ENCODE measurements at places on chromosomes 12 and 14. TPM values are rescaled to one million over a fixed set of nuclear protein-coding genes. Genes with fewer than 3 reads are reported as not detected.

DNA sequence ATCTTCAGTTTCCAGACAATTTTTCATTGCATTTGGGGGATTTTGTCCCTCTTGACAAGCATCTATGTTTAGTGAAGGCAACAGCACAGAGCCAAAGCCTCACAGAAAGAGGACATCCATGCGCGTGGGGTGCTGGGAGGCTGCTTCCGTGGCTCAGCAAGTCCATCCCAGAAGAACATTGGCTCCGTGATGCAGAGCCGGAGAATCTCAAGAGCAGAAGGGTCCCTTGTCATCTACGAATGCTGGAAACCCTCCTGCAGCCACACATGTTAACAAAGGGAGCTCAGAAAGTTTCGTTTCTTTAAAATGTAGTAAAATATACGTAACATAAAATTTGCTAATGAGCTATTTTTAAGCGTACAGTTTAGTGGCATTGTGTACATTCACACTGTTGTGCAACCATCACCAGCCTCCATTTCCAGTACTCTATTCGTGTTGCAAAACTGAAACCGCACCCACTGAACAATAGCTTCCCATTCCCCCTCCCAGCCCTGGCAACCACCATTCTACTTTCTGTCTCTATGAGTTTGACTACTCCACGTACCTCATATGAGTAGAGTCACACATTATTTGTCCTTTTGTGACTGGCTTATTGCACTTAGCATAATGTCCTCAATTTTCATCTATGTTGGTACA, 185.9 kb downstream of the TTC7B start:
- peaks cover 5% of the 10 kb centered on the region for H3K4me1 ChIP-seq
- H3K4me3 ChIP-seq: no peak overlapping the region
- no peak for DNase-seq
- no peak overlapping the region for H3K27ac ChIP-seq

GRCh38 chr12:780750-781379, 28.5 kb downstream of the WNK1 start:
- DNase-seq: no peak
- peaks cover 12% of the 10 kb centered on the region for H3K36me3 ChIP-seq
- H3K4me3 ChIP-seq: no peak overlapping the region
- H3K27ac ChIP-seq: no peak overlapping the region
- H3K27me3 ChIP-seq: no peaks in the 10 kb centered on the region

DNA sequence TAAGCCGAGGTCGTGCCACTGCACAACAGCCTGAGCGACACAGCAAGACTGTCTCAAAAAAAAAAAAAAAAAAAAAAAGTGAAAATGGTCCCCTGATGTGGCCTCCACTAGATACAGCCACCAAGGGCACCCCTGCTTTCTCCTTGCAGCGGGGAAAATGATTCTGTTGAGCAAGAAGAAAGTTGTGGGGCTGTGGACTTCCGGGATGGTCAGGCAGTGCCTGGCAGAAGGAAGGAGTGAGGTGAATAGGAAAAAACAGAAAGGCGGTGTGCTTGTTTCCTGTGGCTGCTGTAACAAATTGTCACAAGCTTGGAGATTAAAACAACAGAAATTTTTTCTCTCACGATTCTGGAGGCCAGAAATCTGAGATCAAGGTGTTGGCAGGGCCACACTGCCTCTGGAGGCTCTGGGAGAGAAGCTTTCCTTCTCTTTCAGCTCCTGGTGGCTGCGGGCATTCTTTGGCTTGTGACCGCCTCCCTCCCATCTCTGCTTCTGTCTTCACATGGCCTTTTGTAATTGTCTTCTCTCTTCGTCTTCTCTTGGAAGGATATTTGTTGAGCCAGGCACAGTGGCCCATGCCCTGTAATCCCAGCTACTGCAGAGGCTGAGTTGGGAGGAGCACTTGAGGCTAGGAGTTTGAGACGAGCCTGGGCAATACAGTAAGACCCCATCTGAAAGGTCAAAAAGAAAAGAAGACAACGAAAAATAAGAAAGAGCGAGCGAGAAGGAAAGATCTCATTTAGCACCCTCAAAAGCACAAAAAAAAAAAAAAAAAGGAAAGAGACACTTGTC, 116.6 kb upstream of the MED13L start:
- peak overlapping the region; percentile 23 for H3K27ac ChIP-seq
- no peaks in the 10 kb centered on the region for H3K36me3 ChIP-seq
- no peak overlapping the region for H3K4me3 ChIP-seq
- DNase-seq: no peak

Gene INF2
- 110 TPM for total RNA-seq

DNA sequence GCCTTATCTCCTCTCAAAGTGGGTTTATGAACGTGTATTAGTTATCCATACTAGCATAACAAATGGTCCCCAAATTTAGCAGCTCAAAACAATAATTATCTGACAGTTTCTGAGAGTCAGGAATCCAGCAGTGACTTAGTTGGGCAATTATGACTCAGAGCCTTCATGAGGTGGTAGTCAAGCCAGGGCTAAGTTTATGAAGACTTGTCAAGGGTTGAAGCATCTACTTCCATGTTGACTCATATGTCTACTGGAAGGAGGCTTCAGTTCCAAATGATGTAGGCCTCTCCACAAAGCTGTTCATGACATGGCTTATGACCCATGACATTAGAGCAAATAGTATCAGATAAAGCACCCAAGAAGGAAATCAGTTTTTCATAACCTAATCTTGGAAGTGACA, 73.2 kb downstream of the IPO8 start:
- H3K27ac ChIP-seq: no peak overlapping the region
- H3K27me3 ChIP-seq: no peaks in the 10 kb centered on the region
- H3K36me3 ChIP-seq: peaks cover 10% of the 10 kb centered on the region
- H3K4me3 ChIP-seq: no peak overlapping the region
- DNase-seq: no peak
- no peaks in the 10 kb centered on the region for H3K4me1 ChIP-seq

Gene NID2
- total RNA-seq: 0.20 TPM

Gene CMAS
- 33.9 TPM for total RNA-seq

- H3K27ac ChIP-seq: no peak overlapping the region
- no peak overlapping the region for H3K4me3 ChIP-seq
- no peak for DNase-seq
- H3K36me3 ChIP-seq: no peaks in the 10 kb centered on the region
- H3K4me1 ChIP-seq: no peaks in the 10 kb centered on the region
- H3K27me3 ChIP-seq: no peaks in the 10 kb centered on the region
Observed at GRCh38 chr14:85122690-85123089, 407.3 kb upstream of the FLRT2 start.

Gene CD4
- total RNA-seq: 3.0 TPM

DNA sequence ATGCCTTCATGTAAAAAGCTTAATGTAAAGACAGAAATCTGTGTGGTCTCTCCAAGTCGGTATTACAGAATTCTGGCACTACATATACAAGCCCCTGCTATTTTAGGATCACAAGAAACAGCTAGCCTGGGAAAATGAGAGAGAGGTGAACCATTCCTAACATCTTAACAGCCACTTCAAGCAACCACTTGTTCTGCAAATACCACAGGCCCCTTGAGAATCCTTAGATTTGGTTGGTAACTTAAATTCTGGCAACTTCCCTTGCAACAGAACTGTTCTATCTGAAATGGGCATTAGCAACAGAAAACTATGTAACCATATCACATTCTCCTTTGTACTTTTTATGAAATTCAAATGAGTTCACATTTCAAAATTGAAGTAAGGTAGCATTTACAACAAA, 68.5 kb downstream of the SPPL3 start:
- H3K36me3 ChIP-seq: peaks cover 13% of the 10 kb centered on the region
- no peak overlapping the region for H3K27ac ChIP-seq
- no peaks in the 10 kb centered on the region for H3K27me3 ChIP-seq
- peaks cover 35% of the 10 kb centered on the region for H3K4me1 ChIP-seq
- H3K4me3 ChIP-seq: peak overlapping the region; percentile 14
- DNase-seq: no peak

Gene KLRC4
- 37.8 TPM for total RNA-seq

GRCh38 chr14:32327255-32327961, 1.7 kb upstream of the AKAP6 start:
- no peak for DNase-seq
- H3K4me3 ChIP-seq: no peak overlapping the region
- H3K4me1 ChIP-seq: peaks cover 7% of the 10 kb centered on the region
- no peak overlapping the region for H3K27ac ChIP-seq

GRCh38 chr14:29156096-29156495, 389.5 kb downstream of the FOXG1 start:
- DNase-seq: no peak
- H3K4me1 ChIP-seq: no peaks in the 10 kb centered on the region
- no peak overlapping the region for H3K27ac ChIP-seq
- no peaks in the 10 kb centered on the region for H3K36me3 ChIP-seq
- no peaks in the 10 kb centered on the region for H3K27me3 ChIP-seq

Gene CCNB1IP1
- 39.5 TPM for total RNA-seq

GRCh38 chr12:132593521-132593920, 16.9 kb downstream of the LRCOL1 start:
- H3K4me3 ChIP-seq: no peak overlapping the region
- no peak for DNase-seq
- no peak overlapping the region for H3K27ac ChIP-seq
- no peaks in the 10 kb centered on the region for H3K36me3 ChIP-seq

- peak overlapping the region; percentile 46 for H3K27ac ChIP-seq
- H3K4me3 ChIP-seq: no peak overlapping the region
- peaks cover 16% of the 10 kb centered on the region for H3K36me3 ChIP-seq
Observed at GRCh38 chr12:55957106-55957859, 8.6 kb downstream of the PMEL start.

Gene BMP4
- 0.42 TPM for total RNA-seq

Gene NUMB
- 47.5 TPM for total RNA-seq

DNA sequence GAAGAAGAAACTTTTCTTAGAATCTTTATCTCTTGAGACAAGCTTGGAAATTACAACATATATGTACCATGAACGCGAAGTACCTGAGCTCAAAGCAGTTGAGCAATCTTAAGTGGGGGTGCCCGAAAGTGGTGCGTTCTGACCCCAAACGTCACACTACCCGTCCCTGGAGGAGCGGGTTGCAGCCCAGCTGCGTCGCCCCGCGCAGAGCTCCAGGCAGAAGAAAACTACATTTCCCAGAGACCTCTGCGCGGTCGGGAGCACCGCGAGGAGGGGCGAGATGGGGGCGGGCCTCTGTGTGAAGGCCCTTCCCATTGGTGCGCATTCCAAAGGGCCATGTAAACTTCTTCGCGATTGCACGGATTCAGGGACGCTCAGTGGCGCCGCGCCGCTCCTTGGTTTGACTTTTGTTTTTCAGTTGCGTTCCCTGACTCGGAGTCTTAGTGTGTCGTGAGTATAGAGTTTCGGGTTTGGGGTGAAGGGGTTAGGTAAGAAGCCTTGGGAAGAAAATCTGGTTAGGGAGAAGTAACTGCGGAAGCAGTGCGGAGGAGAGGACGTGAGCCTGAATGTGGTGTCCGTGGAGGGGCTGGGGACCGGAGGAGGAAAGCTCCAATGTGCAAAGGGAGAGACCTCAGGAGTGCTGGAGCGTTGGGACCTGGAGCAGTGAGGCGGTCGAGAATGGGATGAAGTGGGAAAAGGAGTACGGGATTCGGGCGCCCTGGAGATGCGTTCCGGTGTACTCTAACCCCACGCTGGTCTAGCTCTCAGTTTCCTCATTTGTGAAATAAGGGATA, at the start of gene CCDC77:
Gene CCDC77, plus strand, starts transcription at position 410 of the 794 bp plus-strand sequence. CDS start 7,740 bp downstream, outside the sequence.
- peaks cover 8% of the 10 kb centered on the region for H3K4me1 ChIP-seq
- DNase-seq: peak; percentile 94
- no peaks in the 10 kb centered on the region for H3K27me3 ChIP-seq
- H3K4me3 ChIP-seq: no peak within 1 kb of the TSS
- peaks cover 4% of the 10 kb centered on the region for H3K36me3 ChIP-seq

DNA sequence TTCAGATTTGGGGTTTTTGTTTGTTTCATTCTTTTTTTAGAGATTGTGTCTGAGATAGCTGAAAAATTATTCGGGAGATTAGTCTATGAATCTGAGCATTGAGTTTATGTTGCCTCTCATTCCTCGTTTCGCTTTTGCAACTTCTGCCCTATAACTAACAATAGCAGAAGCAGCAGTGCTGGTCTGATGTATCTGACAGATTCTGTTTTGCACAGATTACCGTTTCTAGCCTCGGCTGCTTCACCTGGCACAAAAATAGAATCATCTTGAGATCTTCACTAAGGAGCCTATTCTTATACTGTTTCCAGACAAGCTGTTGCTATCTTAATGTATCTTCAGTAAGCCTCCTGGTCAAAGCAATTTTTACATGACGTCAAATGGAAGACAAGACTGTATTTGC, 29.2 kb downstream of the KCNJ8 start:
- no peak for DNase-seq
- no peaks in the 10 kb centered on the region for H3K36me3 ChIP-seq
- H3K27ac ChIP-seq: no peak overlapping the region
- H3K4me3 ChIP-seq: no peak overlapping the region
- no peaks in the 10 kb centered on the region for H3K4me1 ChIP-seq

- H3K4me1 ChIP-seq: peaks cover 6% of the 10 kb centered on the region
- H3K27me3 ChIP-seq: peaks cover 39% of the 10 kb centered on the region
Observed at GRCh38 chr12:109606320-109607028, 32.9 kb downstream of the MVK start.

DNA sequence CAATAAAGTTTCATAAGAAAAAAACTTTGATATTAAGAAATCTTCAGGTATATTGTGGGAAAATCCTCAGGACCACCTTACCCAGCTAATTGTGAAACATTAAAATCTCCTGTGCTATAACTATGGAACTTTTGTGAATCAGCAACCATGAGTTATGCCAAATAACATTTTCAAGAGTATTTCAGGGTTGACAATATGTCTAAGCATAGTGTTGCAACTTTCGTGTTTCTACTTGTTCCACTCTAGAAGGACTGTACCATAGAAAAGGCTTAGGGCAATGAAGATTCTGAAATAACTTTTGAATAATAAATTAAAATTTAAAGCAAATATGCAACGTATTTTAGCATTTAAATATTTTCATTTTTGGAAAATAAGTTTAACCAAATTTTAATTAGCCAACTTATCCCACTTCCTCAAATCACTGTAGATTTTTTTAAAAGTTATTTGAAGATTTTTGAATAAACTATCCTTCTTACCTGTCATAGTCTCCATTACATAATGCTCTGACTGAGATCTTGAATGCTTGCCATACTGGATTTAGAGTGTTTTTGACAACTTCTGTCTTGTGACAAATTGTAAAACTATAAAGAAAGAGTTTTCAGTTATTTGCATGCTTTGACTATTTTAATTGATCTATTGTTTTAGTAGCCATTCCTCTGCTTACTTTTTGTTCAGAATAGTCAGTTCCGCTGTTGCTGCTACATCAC, 143.6 kb downstream of the CPNE8 start:
- no peak for DNase-seq
- no peak overlapping the region for H3K4me3 ChIP-seq
- H3K36me3 ChIP-seq: no peaks in the 10 kb centered on the region
- H3K4me1 ChIP-seq: no peaks in the 10 kb centered on the region
- no peaks in the 10 kb centered on the region for H3K27me3 ChIP-seq
- no peak overlapping the region for H3K27ac ChIP-seq

DNA sequence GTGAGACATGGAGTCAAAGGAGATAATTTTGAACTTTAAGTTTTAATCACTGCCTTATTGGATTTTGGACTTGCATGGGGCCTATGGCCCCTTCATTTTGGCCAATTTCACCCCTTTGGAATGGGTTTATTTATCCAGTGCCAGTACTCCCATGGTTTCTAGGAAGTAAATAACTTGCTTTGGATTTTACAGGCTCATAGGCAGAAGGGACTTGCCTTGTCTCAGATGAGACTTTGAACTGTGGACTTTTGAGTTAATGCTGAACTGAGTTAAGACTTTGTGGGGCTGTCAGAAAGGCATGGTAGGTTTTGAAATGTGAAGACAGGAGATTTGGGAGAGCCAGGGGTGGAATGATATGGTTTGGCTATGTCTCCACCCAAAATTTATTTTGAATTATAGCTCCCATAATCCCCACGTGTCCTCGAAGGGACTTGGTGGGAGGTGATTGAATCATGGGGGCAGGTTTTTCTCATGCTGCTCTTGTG, 448.1 kb downstream of the NAV3 start:
- no peak overlapping the region for H3K27ac ChIP-seq
- H3K4me1 ChIP-seq: no peaks in the 10 kb centered on the region
- H3K36me3 ChIP-seq: no peaks in the 10 kb centered on the region
- DNase-seq: no peak
- no peaks in the 10 kb centered on the region for H3K27me3 ChIP-seq
- no peak overlapping the region for H3K4me3 ChIP-seq
